ENCODE measurements at places on chromosomes 16 and 17. TPM values are rescaled to one million over a fixed set of nuclear protein-coding genes. Genes with fewer than 3 reads are reported as not detected.

ZP2 gene
- total RNA-seq = not detected

NACA2 gene
- total RNA-seq = not detected

CPHXL2 gene
- not detected for total RNA-seq

CHRNE gene
- total RNA-seq = 1.6 TPM

KCNH6 gene
- total RNA-seq = not detected

DOC2A gene
- 0.23 TPM for total RNA-seq

GPR139 gene
- not detected for total RNA-seq

SOX9 gene
- 4.7 TPM for total RNA-seq

TNFRSF13B gene
- not detected for total RNA-seq

LRRC37A gene
- total RNA-seq = 7.7 TPM

MYOCD gene
- total RNA-seq = 251 TPM

HES7 gene
- 0.30 TPM for total RNA-seq

NEUROD2 gene
- not detected for total RNA-seq

RNFT1 gene
- total RNA-seq = 17.9 TPM

TMEM235 gene
- not detected for total RNA-seq

IL17C gene
- not detected for total RNA-seq

THOC6 gene
- 29.8 TPM for total RNA-seq

TUBG2 gene
- 23.4 TPM for total RNA-seq

TMEM208 gene
- 24.7 TPM for total RNA-seq

LGALS9C gene
- total RNA-seq = not detected

PIK3R5 gene
- 18.5 TPM for total RNA-seq

CACNA1H gene
- total RNA-seq = 8.9 TPM

FLYWCH2 gene
- total RNA-seq = 14.6 TPM

WNT9B gene
- total RNA-seq = 0.84 TPM

TM4SF5 gene
- not detected for total RNA-seq

SKAP1 gene
- 3.6 TPM for total RNA-seq

ZSCAN10 gene
- not detected for total RNA-seq

CHD9NB gene
- 0.88 TPM for total RNA-seq

SLC5A10 gene
- total RNA-seq = not detected

HOXB9 gene
- 0.33 TPM for total RNA-seq

TBC1D3I gene
- not detected for total RNA-seq

RAP1GAP2 gene
- total RNA-seq = 6.1 TPM

LGALS9B gene
- total RNA-seq = not detected

MRC2 gene
- total RNA-seq = 232 TPM

ZFP1 gene
- 13.1 TPM for total RNA-seq

C17orf50 gene
- total RNA-seq = not detected

NCBP3 gene
- total RNA-seq = 36.9 TPM

ELMO3 gene
- 0.97 TPM for total RNA-seq

ARL5C gene
- total RNA-seq = 0.54 TPM

EVPL gene
- 0.16 TPM for total RNA-seq

EPX gene
- total RNA-seq = not detected

CARD14 gene
- total RNA-seq = 0.33 TPM

ABCA6 gene
- total RNA-seq = 200 TPM

OR1A1 gene
- total RNA-seq = not detected

KRT9 gene
- total RNA-seq = not detected

LITAFD gene
- total RNA-seq = not detected

SSTR5 gene
- 0.26 TPM for total RNA-seq

SNX20 gene
- total RNA-seq = 2.7 TPM

KCNH4 gene
- total RNA-seq = 0.15 TPM

NETO2 gene
- total RNA-seq = 2.1 TPM

PLA2G10 gene
- total RNA-seq = not detected

NOTUM gene
- 0.60 TPM for total RNA-seq

TEX14 gene
- 0.24 TPM for total RNA-seq

ACSM3 gene
- 1.1 TPM for total RNA-seq
